Effector memory CD4-positive, alpha-beta T cell (primary cell): ENCODE measurements at places on chromosomes 16 and 17.

DNA sequence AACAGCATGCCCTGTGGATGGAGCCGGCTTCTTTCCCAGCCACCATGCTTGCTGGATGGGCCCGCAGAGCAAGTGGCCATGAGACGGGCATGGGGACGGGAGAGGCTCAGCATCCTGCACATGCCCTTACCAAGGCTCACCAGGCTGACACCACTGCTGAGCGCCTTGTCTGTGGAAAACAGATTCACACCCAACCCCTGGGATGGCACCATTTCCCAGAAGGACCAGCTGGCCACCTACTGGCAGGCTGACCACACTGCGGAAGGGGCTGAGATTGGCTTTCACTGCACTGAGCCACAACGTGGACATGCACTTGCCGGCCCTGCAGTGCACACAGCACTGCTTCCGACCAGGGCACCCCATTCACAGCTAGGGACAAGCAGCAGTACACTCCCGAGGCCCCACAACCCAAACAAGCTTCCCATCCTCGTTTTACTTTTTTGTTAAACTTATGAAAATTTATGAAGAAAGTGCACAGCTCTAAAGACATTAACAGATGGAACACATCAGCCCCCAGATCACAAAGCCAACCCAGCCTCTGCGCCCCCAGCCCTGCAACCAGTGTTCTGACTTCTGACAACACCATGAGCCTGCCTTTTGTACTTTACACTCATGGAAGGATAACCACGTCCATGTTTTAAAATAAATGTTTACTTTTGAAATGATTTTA, 13.9 kb upstream of the KRTAP17-1 start:
- DNase-seq: no peak

GRCh38 chr16:57000271-57001025, 11.1 kb downstream of the NLRC5 start:
- DNase-seq: no peak

DNA sequence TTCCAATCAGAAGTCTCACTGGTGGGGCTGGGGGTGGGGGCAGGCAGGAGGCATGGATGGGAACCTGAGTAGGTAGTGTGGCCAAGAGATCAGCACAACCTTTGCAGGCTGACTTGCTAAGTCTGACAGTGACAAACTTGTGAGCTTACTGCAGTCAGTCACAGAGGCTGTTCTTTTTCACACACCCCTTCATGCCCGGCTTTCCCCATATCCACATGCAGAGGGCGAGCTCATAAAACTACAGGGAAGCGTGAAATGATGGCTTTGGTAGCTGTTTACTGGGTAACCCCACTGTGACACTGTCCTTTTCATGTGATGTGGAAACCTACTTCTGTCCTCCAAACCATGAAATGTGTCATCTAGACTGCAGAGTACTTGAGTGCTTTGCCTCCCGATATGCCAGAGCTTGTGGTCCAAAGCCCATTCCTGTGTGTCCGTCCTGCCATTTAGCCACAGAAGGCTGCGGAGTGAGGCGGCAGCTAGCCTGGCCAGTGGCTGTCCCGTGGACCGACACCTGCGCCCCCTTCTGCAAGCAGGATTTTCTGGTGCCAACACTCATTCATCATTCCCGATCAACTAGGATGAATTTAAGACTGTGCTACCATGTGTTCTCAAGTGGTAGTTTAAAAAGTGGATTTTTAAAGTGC, 9.8 kb downstream of the GEMIN4 start:
- DNase-seq: no peak

DNA sequence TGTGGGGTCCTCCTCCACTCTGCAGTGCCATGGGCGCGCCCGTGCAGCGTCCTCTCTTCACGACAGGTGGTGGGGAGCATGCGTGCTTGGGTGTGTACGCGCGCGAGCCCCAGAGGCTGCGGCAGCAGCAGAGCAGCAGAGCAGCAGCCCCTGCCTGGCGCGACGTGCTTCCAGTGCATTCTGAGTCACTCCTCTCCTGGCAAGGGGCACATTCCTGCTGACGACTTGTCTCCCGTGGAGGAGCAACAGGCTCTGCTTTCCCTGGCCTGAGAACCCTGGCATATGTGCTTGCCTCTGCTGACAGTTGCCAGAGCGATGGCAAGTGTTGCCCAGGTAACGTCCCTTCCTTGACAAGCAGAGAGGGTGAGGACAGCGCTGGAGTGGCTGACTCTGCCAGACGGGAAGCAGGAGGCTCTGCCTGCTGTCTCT, 133.8 kb upstream of the PLCG2 start:
- DNase-seq: no peak

- DNase-seq: peak; percentile 72
Measured at GRCh38 chr17:76772842-76773525, 35.1 kb downstream of the MFSD11 start.

DNA sequence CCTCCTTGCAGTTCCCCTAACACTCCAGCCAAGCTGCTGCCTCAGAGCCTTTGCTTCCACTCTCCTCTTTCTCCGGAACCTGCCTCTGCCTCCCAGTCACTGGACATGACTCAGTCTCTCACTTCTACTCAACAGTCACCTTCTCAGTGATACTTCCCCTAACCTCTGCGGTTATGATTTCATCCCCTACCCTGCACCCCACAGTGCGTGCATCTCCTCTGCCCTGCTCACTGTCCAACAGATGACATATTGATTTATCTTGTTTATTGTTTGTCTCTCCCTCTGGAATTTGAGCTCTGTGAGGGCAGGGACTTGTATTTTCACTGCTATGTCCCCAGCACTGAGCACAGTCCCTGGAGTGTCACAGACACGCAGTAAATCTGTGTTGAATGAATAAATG, 100.7 kb downstream of the CYLD start:
- no peak for DNase-seq
